ENCODE measurements at places on chromosomes 16 and 17.

- no peak for DNase-seq
Observed at GRCh38 chr17:3727041-3727440, 3.3 kb downstream of the HASPIN start.

DNA sequence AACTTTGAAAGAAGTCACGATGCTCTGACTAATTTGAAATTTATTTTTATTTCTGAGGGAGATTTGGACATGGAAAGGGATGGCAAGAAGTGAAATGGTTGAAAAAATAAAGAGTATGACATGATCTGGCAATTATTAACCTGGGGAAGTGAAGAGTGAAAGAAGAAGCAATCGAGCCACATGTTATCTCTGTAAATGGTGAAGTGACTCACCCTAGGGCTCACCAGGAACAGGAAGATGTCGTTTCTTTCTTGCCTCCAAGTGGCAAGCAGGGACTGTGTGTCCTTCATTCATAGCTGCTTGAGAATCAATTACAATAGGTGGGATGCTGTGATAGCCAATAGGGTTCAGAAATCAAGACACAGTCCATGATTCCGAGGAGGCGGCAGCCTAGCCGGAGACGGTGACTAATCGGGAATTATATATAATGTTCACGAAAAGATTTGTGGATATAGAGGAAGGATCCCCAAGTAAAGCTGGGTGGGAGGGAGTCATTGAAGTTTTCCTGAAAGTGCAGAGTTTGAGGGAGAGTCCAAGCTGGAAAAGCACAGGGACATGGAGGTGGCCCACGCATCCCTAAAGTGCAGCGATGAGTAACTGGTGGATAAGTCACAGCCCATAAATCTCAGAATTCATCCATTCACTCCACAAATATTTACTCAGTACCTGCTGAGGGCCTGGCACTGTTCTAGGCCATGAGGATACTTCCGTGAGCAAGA lies 18.2 kb upstream of the KRT20 start:
- DNase-seq: no peak

DNA sequence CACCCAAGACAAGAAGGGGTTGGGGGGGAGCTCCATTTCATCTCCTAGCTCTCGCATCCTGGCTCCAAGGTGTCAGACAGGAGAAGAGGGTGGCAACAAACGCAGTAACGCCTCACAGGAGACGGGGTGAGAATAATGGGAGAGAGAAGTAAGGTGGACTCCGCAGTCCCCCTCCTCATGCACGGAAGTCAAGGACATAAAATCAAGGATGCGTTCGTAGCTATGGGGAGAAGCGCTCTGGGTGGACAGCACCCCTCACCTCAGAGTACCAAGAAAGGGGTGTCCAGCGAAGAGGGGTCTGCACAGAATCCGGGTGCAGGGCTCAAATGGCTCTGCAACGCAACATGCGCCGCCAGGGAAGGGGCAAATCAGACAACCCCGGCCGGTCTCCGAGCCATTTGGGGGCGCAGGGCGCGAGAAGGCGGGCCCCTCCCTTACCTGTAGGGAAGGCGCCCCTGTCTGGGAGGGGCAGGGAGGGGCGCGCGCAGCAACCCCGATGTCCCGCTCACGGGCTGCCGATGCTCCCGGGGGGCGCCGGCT lies 555 bp downstream of the HDAC5 start:
- no peak for DNase-seq

- no peak for DNase-seq
Observed at GRCh38 chr17:77037943-77038342, 102.8 kb upstream of the SEC14L1 start.

DNA sequence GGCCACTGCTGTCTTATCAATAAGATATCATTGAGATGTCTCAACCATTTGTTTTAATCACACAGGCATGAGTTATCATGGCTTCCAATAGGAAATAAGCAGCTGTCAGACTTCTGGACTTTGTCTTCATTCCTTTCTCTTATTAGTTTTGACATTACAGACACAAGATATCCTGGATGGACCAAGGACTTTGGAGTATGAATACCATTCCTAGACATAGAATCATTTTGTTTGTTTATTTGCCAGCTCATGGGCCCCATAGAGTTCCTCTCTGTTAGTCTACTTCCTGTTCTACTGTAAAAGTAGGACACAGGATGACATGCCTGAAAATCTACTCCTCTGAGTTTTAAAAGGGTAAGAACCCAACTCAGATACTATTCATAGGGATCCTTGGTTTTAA lies 77.7 kb upstream of the KCNJ16 start:
- no peak for DNase-seq

- DNase-seq: no peak
Observed at GRCh38 chr17:57622683-57623433, 122.2 kb downstream of the CCDC182 start.

DNA sequence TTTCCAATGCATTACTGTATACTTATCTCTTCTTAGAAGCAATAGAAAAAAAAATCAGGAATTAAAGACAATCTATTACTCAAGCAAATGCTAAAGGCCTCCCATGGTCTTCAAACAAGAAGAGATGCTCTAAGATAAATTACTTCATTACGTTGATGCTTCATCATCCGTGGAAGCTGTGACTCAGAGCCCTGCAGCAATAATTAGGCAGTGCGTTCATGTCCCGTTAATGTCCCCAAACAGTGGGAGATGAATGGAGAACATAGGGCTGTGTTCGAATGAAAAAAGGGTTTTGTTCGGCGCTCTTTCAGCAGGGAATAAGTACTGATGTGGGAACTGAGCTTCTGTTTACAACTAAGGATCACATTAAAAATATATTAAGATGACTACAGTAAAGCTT lies 15.9 kb upstream of the PDXDC1 start:
- DNase-seq: no peak

DNA sequence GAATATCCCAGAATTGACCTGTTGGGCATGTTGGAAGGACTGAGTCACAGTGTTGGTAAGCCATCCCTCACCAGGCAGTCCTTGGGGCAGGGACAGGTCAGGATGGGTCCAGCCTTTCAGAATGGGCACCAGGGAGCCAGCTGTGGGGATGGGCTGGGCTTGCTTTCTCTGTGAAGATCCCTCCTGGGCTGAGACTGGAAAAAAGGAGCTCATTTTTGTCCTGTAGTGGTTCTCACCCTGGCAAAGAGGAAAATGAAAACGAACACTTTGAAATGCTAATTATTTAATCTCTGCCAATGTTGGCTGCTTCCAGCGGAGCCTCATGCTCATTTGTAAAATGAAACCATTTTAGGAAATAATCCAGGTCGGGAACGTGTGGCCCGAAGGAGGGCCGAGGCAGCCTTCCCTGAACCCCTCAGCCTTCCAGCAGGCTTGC lies 237.5 kb upstream of the SALL1 start:
- DNase-seq: no peak

GRCh38 chr17:66507103-66507923 lies 204.9 kb downstream of the PRKCA start:
- no peak for DNase-seq

DNA sequence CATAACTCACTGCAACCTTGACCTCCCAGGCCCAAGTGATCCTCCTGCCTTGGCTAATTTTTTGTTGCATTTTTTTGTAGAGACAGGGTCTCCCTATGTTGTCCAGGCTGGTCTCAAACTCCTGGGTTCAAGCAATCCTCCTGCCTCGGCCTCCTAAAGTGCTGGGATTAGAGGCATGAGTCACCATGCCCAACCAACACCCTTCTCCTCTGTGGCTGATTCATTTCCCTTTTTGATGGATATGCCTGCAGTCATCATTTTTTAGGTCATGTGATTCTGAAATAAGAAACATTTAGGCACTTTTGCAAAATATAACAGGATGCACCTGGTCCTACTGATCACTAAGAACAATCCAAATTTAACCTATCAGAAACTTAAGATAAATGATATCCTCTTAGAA lies 44.0 kb upstream of the YPEL2 start:
- no peak for DNase-seq
